ENCODE measurements at places on chromosomes 16 and 17. TPM values are rescaled to one million over a fixed set of nuclear protein-coding genes. Genes with fewer than 3 reads are reported as not detected.

DNA sequence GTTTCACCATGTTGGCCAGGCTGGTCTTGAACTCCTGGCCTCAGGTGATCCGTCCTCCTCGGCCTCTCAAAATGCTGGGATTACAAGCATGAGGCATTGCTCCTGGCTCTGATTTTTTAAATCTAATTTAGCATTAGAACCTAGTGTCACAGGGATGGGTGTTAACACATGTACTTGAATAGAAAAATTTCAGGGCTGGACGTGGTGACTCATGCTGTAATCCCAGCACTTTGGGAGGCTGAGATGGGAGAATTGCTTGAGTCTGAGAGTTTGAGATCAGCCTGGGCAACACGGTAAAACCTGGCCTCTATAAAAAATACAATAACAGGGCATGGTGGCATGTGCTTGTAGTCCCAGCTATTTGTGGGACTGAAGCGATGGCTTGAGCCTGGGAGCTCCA, 6.0 kb upstream of the RNF135 start:
- no peak for DNase-seq

DNA sequence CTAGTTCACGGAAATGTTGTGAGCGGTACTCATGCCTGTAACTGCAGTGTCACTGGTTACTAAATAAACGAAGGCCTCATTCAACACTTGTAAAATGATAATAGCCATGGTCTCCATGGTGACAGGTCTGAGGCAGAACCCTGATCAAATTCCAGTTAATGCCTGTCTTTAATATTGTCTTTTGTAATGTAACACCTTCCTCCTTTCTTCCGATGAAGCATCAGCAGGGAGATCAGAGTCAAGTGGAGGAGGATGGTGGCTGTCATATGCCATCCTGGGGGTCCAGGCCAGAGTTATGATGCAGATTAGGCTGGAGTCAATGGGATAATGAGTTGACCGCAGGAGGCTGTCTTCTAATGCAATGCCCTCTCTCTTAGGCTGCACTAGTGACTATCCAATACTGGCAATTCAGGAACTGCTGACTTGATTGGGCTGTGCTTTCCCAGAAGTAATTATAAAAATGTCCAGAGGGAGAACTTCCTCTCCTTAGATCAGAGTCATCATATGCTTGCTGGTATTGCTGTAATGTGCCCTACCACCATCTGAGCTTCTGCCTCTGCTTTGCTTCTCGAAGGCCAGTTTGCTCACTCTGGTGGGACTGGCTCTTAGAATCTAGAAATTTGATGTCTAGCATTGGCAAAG, 419.1 kb downstream of the CA10 start:
- no peak for DNase-seq

- no peak for DNase-seq
Observed at GRCh38 chr16:27096375-27096774, 29.6 kb downstream of the C16orf82 start.

- DNase-seq: no peak
Observed at GRCh38 chr17:39095309-39095686, 56.1 kb downstream of the PLXDC1 start.

DNA sequence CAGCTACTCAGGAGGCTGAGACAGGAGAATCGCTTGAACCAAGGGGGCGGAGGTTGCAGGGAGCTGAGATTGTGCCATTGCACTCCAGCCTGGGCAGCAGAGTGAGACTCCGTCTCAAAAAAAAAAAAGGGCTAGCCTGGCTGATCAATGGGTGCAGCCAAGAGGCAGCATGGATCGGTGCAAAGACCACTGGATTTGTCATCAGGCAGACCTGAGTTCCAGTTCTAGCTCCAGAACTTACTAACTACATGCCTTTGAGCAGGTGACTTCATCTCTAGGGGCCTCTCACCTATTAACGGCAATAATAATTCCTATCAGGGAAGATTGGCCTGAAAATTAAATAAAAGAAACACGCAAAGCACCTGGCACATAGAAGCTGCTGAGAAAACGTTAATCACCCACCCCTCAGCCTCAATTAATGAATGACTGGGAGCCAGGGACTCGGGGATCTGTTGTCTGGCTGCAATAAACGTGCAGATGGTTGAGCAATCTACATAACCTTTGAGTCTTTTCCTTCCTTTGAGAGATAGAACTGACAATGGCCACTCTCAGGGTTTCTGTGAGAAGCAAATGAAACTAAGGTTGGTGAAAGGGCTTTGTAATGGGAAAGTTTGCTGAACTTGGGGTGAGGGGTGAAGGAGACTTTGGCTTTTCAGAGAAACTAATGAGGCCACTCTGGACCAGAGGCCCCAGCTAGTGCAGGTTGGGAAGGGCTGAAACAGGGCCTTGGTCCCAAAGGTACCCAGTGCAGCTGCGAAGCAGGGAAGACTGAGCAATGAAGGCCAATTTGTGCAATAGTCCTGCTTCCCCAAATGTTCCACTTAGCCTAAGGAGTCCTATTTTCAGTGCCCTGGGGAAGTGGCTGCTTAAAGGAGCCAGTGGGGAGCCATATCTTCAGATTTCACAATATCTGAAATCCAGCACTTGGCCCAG, 7.6 kb downstream of the SEZ6L2 start:
- DNase-seq: no peak

Gene C17orf107
- total RNA-seq: 0.80 TPM

Gene PDPK1
- 46.4 TPM for total RNA-seq

Gene KIF2B
- total RNA-seq: not detected

Gene SYNGR2
- total RNA-seq: 86.9 TPM
